ENCODE measurements at places on chromosomes 5 and 9.
A peak's percentile ranks its signal among the peaks of the same experiment; 100 is the strongest.

DNA sequence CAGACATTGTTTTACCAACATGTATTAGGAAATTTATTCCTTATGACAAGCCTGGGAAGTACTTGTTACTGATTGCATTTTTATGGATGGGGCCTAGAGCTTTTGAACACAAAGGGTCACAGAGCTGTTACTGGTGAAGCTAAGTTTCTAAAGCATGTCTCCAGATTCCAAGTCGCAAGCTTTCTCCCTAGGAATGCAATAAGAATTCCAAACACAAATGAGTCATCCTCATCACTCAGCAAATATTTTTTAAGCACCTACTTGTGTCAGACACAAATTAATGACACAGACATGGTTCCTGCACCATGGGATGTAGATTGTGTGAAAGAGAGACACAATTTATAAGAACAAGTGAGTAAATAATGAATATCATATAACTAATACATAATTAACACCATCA lies 11.0 kb upstream of the SH3RF2 start:
- DNase-seq = no peak

DNA sequence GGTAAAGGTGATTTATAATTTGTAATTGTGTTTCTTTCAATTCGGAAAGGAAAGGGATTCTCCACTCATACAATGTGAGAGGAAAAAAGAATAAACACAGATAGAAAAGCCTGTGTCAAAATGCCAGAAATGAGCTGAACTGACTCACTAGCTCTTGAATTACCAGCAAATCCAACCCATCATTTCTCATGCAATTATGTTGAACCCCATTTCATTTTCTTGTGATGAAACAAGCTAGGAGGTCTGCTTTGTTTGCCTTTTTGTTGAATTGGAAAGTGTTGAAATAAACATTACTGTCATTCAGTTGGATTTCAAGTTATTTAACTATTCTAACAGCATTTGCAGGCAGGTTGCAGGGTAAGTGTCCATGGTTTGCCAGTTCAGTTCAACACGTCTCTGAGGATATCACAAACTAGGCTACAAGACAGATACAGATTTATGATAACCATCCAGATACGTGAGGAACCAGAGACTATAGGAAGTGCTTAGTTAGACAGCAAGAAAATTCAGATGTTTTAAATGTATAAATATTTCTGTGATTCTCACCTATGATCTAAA lies 547.2 kb downstream of the MAT2B start:
- no peak for DNase-seq

- no peak for DNase-seq
Observed at GRCh38 chr5:147818290-147818689, 13.2 kb downstream of the SPINK1 start.

DNA sequence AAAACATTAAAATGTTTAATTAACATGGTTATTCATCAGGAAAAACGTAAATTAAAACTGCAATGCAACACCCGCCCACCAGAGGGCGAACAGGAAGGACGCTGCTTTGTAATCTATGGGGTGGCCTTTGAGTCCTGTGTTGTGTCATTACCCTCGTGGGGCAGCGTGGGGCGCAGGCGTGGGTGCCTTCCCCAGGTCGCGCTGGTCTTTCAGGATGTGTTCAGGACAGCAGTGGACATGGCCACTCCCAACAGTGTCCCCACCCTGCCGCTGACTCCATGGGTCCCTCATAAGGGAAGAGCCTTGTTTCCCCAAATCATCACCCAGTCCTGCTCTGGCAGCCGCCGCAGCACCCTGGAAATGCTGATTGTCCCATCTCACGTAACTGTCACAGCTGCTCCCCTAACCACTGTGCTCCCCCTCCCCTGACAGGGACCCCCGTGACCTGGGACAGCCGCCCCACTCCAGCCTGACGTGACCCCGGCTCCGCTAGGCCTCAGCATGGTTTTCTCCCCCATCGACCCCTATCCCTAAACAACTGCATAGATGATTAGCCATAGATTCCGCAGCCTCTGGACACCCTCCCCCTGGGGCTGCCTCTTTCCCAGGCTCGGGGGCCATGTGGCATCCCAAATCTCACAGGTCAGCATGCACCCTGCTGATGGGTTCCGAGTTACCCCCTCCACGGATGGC lies 36.4 kb downstream of the GLT6D1 start:
- DNase-seq = peak; percentile 20

GRCh38 chr9:129889941-129890717 lies 54.9 kb downstream of the USP20 start:
- DNase-seq = no peak

GRCh38 chr5:157469073-157469472 lies 9.1 kb downstream of the NIPAL4 start:
- no peak for DNase-seq

DNA sequence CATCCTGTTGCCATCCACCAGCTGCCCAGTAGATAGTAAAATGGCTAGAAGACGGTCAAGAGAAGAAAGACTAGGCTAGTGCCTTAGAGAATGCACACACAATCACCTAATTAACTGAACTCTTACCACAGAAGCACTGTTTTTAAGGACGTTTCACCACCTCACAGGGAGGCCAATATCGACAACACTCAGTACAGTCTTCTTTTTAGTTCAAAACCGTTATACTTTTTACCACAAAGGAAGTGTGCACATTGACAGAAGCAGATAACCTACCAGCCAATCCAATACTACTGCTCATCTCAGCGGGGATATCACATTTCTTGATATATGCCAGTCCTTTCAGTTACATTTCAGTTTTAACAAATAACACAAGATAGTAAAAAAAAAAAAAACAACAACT lies 122.3 kb downstream of the GNAQ start:
- DNase-seq = no peak

DNA sequence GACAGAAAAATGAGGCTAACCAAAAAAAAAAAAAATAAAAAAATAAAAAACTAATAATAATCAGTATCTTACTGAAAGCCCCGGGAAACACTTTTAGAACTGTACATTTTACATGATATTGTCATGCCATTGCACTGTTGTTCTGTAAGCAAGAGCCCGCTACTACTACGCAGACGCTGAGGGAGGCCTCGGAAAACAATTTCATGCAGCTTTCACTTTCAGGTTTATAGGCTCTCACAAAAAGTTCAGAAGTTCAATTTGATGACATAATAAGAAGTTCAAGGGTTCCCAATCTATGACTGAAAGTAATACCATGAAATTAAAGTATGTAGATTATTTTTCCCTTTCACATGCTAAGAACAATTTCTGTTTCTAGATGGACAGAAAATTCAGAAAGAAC lies 318.3 kb upstream of the ITGA1 start:
- no peak for DNase-seq

DNA sequence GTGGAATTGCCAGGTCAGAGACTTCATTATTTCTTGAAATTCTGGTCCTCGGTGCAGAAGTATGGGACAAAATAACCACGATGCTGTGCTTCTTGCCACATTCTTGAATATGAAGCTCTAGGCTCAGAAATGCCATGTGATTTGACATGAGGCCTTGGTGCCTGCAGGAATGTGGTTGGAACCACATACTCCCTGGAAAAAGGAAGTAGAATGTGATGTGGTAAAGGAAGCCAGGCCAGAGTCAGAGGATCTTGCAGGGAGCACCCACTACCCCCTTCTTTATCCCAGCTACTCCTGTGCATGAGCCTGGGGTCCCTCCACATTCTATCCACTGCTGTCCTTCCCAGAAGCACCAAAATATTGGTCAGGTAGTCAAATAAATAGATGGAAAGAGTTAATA lies 80.9 kb downstream of the FOXD1 start:
- DNase-seq = no peak

- no peak for DNase-seq
Observed at GRCh38 chr9:13322828-13323550, 43.5 kb upstream of the MPDZ start.

- no peak for DNase-seq
Observed at GRCh38 chr5:84265739-84266550, 118.7 kb downstream of the EDIL3 start.

DNA sequence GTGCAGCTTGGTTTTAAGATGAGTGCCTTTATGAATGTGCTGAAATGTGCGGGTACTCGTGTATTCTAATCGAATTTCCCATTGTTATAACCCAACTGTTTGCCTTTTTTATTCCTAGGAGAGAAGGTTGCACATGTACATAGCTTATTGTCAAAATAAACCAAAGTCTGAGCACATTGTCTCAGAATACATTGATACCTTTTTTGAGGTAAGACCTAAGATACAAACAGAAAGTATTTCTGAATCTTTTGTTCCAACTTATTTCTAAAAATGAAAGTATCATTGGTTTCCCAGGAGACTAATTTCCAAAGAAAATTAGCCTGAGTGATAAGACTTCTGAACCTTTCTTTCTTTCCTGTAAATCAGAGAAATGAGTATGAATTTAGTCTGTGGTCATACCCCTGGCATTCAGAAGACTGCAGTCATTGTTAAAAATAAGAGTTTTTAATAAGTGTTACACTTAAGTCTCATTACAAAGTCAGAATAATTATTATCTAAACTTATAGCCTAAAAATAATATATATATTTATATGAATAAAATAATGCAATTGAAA lies 102.4 kb upstream of the OTULINL start:
- DNase-seq = no peak

GRCh38 chr5:89351975-89352374 lies 469.0 kb upstream of the MEF2C start:
- DNase-seq = no peak

- DNase-seq = no peak
Observed at GRCh38 chr9:68832101-68832500, 127.1 kb downstream of the PIP5K1B start.

- no peak for DNase-seq
Observed at GRCh38 chr9:25226901-25227686, 451.1 kb downstream of the TUSC1 start.

GRCh38 chr5:56951946-56952691 lies at the start of gene MIER3:
Gene MIER3 (minus strand): TSS chr5:56952123. CDS start chr5:56952102, 21 bp downstream.
- peak; percentile 63 for DNase-seq

- DNase-seq = no peak
Observed at GRCh38 chr5:143176048-143176447, 227.4 kb downstream of the NR3C1 start.

DNA sequence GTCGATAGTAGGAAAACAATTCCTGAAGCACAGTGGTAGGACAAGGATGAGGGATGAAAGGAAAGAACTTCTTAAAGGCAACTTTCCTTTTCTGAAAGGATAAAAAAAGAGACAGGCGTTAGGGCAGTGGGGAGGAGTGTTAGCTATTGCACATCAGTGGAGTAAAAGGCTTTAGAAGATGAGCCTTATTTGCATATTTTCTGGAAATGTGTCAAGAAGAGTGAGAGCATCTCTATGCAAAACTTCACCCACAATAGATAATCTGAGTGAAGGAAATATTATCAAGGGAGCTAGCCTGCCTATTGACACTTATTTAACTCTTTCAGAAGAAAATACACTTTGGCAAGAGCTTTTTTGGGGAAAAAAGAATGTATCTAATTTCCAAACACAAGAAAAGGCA lies 151.6 kb downstream of the MACIR start:
- DNase-seq = no peak

DNA sequence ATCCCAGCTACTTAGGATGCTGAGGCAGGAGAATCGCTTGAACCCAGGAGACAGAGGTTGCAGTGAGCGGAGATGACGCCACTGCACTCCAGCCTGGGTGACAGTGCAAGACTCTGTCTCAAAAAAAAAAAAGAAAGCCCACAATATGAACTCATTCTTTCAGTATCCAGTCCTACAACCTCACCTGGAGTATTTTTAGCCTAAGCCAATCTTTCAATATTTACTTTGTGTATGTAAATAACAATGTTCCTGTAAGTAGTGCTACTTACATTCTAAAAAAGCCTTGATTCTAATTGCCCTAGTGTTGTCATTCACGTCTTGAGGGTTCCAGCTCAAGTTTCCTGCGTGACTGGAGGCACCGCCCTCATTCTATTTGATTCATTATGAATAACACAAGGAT lies 62.0 kb downstream of the BHMT start:
- no peak for DNase-seq

DNA sequence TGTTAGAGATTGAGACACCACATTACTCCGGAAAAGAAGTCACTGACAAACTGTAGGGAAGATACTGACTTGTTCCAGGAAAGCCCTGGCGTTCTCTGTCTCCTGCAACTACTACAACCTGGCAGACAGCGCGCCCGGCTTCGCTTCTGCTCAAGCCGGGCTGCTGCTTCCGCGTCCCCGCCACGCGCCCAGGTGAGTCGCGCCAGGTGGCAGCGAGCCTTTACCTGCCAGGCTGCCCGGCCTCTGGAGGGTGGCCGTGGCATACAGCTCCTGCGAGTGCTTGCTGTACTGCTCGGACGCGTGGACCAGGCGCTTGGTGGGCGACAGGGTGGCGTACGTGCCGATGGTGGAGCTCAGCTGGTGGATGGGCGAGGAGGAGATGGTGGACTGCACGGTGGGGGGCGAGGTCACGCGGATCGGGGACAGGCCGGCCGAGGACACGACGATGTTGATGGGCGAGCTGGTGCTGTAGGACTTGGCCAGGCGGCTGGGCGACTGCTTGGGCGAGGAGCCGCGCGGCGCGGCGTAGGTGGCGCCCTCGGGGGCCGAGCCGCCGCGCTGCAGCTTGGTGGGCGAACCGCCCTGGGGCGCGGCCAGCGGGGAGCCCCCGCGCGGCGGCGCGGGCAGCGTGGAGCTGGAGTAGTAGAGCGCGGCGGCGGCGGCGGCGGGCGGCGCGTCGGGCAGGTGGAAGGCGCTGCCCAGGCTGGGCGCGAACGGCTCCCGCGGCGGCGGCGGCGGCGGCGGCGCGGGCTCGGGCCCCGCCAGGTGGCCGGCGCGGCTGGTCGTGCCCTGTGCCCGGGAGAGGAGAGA lies 519.6 kb downstream of the CTNND2 start:
- no peak for DNase-seq

DNA sequence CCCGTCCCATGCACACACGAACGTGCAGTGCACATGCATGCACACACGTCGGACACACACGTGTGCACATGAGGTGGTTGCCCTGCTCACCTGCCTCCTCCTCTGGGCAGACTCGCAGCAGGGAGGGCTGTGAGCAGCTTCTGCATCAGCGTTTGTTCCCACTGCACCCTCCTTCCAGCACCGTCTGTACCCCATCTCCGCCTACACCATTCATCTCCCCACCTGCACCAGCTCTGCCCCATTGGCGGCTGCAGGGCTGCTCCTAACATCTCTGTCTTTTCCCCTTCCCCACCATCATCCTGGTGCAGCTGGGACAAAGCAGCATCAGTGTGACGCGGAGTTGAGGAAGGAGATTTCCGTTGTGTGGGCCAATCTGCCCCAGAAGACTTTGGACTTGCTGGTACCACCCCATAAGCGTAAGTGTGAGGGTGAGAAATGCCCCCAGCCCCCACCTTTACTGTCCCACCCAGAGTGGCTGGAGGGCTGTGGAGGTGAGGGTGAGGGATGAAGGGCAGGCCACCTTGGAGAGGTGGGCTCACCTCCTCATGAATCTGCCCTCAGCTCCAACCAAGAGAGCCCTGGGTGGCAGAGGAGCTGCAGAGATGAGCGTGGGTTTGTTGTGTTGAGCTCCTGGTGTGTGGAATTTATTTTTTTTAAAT lies 234.6 kb downstream of the CACNA1B start:
- DNase-seq = no peak

GRCh38 chr5:173669483-173669882 lies 53.0 kb upstream of the BOD1 start:
- no peak for DNase-seq

DNA sequence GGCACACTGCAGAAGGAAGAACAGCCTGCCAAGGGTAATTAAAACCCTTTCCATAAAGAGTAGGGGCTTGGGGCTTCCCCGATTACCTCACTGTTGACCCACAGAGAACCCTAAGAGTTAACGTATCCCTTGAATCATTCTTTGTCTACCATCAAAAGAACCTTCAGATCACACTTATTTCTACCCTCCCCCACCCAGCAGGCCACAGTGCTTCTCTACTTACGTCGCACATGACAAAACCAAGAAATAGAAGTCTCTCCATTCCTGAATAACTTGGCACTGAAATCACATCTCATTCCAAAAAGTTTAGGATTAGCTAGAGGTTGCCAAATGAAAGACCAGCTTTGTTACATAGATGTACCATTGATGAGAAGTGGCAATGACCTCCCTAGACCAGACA lies 268.7 kb upstream of the GAS1 start:
- no peak for DNase-seq
